ENCODE measurements at places on chromosomes 7 and 10.

- DNase-seq: peak; percentile 40
Observed at GRCh38 chr10:98748298-98748697, 301.6 kb upstream of the HPS1 start.

- DNase-seq: no peak
Observed at GRCh38 chr10:131044379-131045111, 267.0 kb downstream of the TCERG1L start.

DNA sequence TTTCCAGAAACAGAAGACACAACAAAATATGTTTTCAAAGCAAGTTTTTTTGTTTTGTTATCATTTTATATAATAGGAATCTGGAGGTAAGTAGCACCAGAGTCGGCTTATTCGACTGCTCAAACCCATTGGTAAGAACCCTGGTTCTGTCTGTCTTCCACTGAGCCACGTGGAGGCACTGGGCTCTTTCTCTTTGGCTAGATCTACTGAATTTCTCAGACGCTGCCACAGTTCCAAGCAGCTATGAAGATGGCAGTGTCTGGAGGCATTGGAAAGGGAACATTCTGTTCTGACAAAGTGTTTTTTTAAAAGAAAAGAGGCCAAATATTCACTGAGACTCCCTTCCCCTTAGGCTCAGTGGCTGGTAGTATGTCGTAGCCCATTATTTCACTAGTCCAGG is 338.8 kb downstream of the NRG3 start:
- no peak for DNase-seq

DNA sequence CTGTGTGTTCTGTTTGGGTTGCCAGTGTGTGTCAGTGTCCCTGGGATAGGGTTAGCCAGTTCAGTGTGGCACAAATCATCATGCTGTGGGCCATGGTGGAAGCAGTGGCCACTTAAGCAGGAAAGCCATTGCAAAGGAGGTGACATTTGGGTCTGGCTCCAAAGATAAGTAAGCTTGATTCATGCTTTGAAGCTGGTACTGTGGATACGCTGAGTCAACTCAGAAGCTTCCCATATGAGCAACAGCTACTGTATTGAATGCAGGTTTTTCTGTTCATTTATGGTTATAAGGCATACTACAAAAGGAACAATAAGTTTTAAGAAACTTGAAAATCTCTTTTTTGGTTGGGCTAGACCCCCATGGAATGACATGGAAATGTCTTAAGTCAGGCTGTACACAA is 143.1 kb downstream of the BMPER start:
- DNase-seq: no peak

- DNase-seq: peak; percentile 16
Observed at GRCh38 chr7:132646052-132646451, 69.8 kb upstream of the PLXNA4 start.

GRCh38 chr7:26397332-26397731 is 105.7 kb downstream of the SNX10 start:
- DNase-seq: peak; percentile 44

All from NCI-H69 (cell line).